Left ventricle myocardium superior (tissue), 1 donor: ENCODE measurements at places on chromosomes 12 and 14. TPM values are rescaled to one million over a fixed set of nuclear protein-coding genes. Genes with fewer than 3 reads are reported as not detected.
A peak's percentile ranks its signal among the peaks of the same experiment; 100 is the strongest.

- DNase-seq: no peak
These were observed 234.1 kb upstream of the PRICKLE1 start for GRCh38 chr12:42823679-42824078.

DNA sequence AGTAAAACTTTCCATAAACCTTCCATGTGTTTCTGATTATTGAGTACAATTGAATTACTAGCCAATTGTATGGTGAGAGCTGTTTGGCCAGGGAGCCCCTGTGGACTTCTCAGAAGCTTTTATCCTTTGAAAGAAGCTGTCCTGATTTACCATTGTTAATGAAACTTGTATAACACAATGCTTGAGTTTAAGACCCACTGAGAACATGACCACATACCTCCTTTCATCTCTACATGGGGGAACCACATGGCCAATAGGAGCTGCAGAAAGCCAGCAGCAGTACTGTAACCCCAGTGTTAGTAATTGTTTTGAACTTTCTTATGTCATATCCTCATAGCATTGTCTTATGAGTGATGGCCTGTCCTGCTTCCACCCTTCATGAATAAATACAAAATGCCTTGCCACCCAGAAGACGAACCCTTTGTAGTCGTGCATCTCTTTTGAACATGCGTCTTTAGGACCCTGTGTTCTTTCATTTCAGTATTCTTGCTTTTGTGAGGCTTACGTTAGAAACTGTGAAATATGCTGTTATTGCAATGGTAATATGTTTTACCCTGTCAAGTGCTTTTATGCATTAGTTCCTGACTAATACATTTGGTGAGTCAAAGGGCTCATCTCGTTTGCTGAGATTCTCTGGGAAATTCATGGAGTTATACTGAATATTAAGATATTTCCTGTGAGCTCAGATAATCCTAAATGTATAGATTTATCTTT, 815.7 kb downstream of the NRXN3 start:
- no peak for DNase-seq

DNA sequence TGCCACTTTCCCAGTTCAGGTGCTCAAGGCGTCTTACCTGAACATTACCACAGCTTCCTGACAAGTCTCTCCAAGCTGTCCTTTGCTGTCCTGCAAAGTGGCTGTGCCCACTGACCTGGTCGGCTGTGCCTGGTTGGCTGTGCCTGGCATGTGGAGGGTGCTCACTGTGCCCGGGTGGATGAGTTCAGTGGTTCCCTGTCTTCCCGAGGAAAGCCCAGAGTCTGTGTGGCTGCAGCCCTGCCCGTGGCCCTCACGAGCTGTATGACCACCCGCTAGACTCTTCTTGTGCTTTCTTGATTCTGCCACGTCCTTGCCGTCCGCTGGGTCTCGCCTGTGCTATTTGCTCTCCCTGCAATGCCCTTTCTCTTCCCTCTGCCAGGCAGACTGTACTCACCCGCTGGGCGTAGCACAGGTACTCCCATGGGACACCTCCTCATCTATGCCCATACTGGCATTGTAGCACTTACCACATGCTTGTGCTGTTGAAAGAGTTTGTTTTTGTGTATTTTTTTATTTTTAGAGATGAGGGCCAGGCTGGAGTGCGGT, 95.9 kb downstream of the TSPAN9 start:
- no peak for DNase-seq

- DNase-seq: no peak
These were observed 31.1 kb upstream of the NUBPL start for GRCh38 chr14:31530136-31530535.

DNA sequence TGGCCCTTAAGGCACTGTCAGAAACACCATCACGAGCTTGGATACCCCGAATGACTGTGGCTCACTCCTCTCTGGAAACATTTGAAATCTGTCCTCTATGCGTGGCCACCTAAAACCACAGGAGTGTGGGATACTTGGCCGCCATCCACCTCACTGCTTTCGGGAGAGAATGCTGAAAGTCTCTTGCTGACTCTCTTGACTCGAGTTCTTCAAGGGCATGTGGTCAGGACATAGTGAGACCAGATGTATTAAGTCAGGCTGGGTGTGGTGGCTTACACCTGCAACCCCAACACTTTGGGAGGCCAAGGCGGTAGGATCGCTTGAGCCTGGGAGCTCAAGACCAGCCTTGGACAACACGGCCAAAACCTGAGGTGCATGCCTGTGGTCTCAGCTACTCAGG, 174.7 kb upstream of the ALG10B start:
- DNase-seq: no peak

DNA sequence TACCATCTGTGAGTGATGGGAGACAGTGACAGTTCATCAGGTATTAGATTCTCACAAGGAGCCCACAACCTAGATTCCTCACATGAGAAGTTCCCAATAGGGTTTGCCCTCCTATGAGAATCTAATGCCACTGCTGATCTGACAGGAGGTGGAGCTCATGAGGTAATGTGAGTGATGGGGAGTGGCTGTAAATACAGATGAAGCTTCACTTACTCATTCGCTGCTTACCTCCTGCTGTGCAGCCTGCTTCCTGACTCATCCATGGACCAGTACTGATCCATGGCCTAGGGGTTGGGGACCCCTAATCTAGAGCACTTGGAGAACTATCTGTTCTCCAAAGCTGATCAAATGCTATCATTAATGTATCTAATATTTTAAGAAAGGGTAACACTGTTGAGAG, 17.7 kb downstream of the CLEC2D start:
- DNase-seq: no peak

DNA sequence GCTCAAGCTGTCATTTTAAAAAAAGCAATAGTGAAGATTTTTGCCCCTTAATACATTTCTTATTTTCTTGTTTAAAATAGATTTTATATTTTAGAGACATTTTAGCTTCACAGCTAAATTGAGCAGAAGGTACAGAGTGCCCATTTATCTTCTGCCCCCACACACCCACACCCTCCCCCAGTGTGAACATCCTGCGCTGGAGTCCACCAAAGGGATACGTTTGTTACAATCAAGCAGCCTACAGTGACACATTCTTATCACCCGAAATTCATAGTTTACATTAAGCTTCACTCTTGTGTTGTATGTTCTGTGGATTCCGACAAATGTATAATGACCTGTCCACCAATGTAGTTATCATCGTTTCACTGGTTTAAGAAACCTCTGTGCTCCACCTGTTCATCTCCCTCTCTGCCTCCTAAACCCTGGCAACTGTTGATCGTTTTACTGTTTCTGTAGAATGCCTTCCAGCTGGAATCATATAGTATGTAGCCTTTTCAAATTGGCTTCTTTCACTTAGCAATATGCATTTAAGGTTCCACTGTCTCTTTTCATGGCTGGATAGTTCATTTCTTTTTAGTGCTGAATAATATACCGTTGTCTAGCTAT, 91.0 kb upstream of the TRAF3 start:
- no peak for DNase-seq

DNA sequence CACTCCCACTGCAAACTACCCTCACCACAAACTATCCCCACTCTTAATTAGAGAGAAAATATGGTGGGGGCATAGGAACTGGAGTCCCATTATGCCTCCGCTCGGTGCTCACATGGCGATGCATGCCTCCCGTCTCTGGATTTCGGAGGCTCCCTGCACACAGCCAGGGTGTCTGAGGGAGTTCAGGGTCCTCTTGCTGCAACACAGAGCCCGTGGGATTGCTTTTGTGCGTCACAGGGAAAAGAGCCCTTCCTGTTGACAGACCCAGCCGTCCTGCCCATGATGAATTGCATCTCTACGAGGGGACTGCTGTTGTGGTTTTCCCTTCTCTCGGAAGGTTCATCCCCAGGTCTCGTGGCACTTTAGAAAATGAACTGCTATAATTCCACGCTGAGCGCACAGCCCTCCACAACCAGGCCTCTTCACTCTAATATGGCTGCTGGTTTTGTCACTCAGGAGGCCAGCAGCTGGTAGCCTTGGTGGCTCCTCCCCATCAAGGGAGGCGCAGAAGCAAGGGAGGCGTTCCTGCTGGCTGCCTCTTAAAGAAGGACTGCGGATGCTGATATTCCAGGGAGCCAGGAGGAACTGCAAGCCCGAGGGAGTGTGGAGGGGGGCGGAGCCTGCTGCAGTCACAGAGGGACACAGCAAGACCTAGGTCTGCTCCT, 158.0 kb downstream of the KCNA5 start:
- peak; percentile 53 for DNase-seq

- no peak for DNase-seq
These were observed 239.2 kb downstream of the NUAK1 start for GRCh38 chr12:105899589-105899988.

GRCh38 chr12:114913871-114914801, 230.2 kb upstream of the TBX3 start:
- no peak for DNase-seq

GRCh38 chr12:25249931-25250738, 594 bp downstream of the KRAS start:
- peak; percentile 75 for DNase-seq

- no peak for DNase-seq
These were observed 89.3 kb downstream of the SPTSSA start for GRCh38 chr14:34372786-34373185.

- no peak for DNase-seq
These were observed 142.6 kb downstream of the GPHN start for GRCh38 chr14:66650491-66650911.

GRCh38 chr12:128091101-128091720, 175.8 kb upstream of the TMEM132C start:
- DNase-seq: no peak

DNA sequence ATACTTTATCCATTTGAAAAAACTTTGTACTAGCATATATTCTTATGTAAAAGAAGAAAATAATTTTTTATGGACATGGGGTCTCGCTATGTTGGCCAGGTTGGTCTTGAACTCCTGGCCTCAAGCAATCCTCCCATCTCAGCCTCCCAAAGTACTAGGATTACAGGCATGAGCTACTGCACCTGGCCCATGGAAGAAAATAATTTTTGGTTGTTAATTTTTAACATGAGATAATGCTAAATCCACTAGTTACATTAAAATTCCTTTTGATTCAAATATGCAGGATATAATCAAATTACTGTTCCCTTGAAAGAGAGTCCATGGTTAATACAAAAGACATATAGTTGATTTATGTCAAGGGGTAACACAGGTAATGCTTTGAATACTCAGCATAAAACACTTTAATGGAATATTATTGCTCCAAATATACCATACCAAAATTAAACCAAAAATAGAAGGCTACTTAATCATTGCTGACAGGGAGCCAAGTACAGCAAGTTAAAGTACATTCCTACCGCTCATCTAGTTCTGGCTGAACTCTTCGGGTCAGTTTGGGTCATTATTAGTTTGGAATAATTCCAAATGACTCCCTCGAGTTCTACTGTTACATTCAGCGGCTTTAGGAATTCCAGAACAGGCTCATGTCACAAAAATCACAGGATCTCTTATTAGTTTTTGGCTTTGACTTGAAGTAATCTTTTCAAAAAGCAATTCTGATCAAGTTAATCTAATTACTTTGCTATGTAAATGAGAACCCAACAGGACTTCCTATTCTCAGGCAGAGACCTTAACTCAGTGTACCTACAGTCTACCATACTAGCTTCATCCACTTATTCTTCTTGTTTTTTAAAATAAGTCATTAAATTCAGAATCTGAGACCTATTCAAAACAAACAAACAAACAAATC, 6.1 kb downstream of the SOS2 start:
- no peak for DNase-seq

DNA sequence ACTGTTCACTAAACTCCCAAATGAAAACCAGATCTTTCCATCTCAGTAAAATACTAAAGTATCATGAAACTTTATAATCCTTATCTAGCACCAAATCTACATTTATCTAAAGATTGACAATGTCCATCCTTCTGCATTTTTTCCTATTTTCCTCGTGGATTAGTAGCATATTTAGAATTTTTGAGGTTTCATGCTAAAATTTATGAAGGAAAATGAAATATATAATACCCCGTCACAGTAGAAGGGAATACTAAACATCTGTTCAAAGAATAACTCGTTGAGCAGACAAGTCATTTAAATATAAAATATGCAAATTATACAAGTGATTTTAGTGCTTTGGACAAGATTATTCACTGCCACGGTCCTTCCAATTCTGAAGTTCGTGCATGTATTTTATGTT, 122.7 kb upstream of the SLCO1C1 start:
- no peak for DNase-seq

GRCh38 chr12:85275374-85275773, 4.6 kb upstream of the ALX1 start:
- DNase-seq: no peak

DNA sequence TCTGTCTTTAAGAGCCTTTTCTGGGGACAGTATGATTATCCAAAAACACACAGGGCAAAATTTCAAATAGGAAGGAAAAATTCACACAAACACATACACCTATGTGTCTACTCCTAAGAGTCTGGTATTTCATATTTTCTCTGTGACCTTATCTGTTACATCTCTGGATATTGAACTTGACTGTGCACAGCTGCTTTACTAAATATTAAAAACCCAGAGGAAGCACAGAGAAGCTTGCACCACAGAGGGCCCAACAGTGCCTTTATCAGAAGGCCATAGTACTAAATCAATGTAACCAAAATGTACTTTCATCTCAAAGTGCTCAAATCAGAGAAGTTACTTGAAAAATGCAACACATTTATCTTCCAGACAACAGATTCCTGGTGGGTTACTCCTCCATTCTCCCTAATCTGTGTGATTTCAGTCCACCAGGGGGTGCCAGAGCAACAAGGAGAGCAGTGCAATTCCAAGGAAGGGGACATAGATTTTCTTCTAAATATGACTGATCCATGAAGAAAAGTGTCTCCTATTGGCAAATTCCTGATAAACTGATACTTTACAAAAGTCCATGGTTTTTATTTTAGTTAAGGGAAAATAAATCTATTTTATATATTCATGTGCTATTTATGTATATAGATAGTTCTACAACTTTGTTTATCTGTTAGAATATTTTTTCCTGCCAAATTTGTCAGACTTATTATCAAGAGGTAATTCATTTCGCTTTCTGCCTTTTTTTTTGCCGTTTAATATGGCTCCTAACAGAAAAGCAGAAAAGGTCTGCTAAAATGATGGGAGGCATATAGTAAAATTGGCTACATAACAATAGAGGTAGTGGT, 617.6 kb downstream of the LRFN5 start:
- no peak for DNase-seq

DNA sequence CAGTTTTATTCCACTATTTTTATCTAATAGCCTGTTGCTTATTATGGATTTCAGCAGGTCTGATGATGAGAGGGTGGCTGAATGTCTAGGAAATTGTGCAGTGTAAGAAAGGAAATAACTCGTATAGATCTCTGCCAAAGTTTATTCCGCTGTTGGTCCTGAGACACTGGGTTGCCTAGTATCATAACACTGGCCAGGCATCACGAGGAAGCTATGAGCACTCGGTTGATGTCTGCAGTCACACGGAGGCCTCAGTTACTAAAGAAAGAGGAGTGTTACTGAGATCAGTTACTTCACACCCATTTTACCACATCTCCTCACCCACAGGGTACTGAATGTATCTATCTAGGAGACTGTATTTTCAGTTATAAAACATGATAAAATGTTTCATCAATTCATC, 21.9 kb downstream of the BHLHE41 start:
- no peak for DNase-seq

GRCh38 chr14:100604121-100604501, 16.9 kb upstream of the BEGAIN start:
- no peak for DNase-seq

Gene CMA1
- total RNA-seq: 0.47 TPM

Gene CMAS
- total RNA-seq: 36.7 TPM

Gene GALNT16
- total RNA-seq: 101 TPM

Gene LRRK2
- 7.3 TPM for total RNA-seq
